ENCODE measurements at places on chromosomes 2 and 18.

- no peak for DNase-seq
Measured at GRCh38 chr2:157489983-157490382, 46.1 kb upstream of the CYTIP start.

DNA sequence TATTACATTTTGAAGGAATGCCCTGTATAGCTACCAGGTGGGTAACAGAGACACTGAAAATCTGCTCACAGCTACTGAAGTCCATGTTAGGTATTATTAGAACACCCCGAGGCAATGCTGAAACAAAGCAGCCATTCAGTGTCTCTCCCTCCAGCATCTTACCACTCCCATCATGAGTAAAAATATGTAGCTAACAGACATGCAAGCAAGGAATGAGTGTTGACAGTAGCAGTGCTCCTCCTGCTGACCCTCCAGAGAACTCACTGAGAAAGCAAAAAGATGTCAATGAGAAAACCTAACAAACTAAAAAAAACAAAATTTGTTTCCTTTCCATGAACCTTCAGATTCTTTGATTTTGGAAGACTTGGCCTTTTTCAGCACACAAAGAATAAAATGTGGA lies 393.9 kb downstream of the LRRTM1 start:
- DNase-seq = no peak

DNA sequence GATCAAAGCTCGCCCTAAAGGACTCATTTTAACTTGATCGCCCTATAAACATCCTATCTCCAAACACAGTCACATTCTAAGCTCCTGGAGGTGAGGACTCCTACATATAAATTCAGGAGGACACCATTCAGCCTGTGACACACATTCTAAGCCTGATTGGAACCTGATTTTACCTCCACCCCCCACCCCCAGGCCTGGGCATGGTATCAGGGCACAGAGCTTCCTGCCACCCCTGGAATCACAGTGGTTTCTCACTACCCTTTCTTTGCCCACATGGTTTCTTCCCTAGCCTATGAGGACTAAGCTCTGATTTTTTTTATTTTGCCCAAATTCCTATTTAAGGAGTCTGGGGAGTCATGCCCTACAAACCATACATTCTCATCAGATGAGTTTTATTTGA lies 428.1 kb upstream of the ID2 start:
- no peak for DNase-seq

- DNase-seq = peak; percentile 33
Measured at GRCh38 chr2:174158003-174158402, 90.3 kb downstream of the OLA1 start.

GRCh38 chr2:36348721-36349120 lies 6.9 kb upstream of the CRIM1 start:
- DNase-seq = no peak

GRCh38 chr2:187050409-187050998 lies 201.5 kb upstream of the ZSWIM2 start:
- DNase-seq = no peak

GRCh38 chr2:165876712-165877111 lies 76.9 kb downstream of the TTC21B start:
- peak; percentile 3 for DNase-seq

GRCh38 chr2:180394305-180394704 lies 387.2 kb upstream of the CWC22 start:
- DNase-seq = no peak

GRCh38 chr18:24809173-24809950 lies 348.9 kb downstream of the HRH4 start:
- DNase-seq = no peak

DNA sequence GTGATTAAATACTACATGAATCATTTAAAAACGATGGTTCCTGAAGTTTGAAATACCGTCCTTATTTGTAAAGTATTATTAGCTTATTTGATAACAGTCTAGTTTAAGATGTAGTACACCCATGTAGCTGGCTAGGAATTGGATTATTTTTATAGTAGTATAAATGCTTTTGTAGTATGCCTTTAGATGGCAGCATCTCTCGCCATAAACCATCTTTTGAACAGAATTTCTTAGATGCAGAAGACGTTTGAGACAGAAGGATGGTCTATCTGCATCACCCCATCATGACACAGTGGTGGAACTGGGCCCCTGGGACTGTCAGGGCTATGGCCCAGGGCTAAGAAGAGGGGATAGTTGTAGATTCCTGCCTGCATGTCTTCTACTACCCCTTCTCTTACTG lies 152.7 kb downstream of the WDSUB1 start:
- DNase-seq = no peak

- DNase-seq = no peak
Measured at GRCh38 chr2:8331068-8331467, 350.8 kb upstream of the ID2 start.

- DNase-seq = no peak
Measured at GRCh38 chr2:149616681-149617456, 29.3 kb upstream of the MMADHC start.
